ENCODE measurements at places on chromosomes 1 and 21. TPM values are rescaled to one million over a fixed set of nuclear protein-coding genes. Genes with fewer than 3 reads are reported as not detected.

- H3K4me1 ChIP-seq = peaks cover 37% of the 10 kb centered on the region
- peak within 1 kb of the TSS; percentile 98 for H3K27ac ChIP-seq
- peaks cover 47% of the 10 kb centered on the region for H3K36me3 ChIP-seq
- H3K4me3 ChIP-seq = peak within 1 kb of the TSS; percentile 97
- peak; percentile 79 for DNase-seq
- H3K27me3 ChIP-seq = no peaks in the 10 kb centered on the region
Measured at GRCh38 chr1:110872745-110873720, at the start of gene CD53. CD53 (plus strand) TSS chr1:110873148; CDS start chr1:110891409, 18,261 bp downstream.

Gene FCMR
- total RNA-seq = 51.5 TPM

Gene RHD
- total RNA-seq = 0.10 TPM

GRCh38 chr1:156100205-156100995 is 14.1 kb upstream of the LMNA start:
- peaks cover 52% of the 10 kb centered on the region for H3K4me1 ChIP-seq
- no peak overlapping the region for H3K4me3 ChIP-seq
- H3K36me3 ChIP-seq = no peaks in the 10 kb centered on the region
- peaks cover 33% of the 10 kb centered on the region for H3K27me3 ChIP-seq
- DNase-seq = no peak

Gene RGS8
- not detected for total RNA-seq

Gene CYP4A22
- not detected for total RNA-seq

Gene TAS1R3
- total RNA-seq = 1.2 TPM

GRCh38 chr1:168729405-168729802 is 398 bp upstream of the DPT start:
- H3K27me3 ChIP-seq = peaks cover 2% of the 10 kb centered on the region
- no peak for DNase-seq
- H3K27ac ChIP-seq = no peak overlapping the region
- H3K4me1 ChIP-seq = peaks cover 3% of the 10 kb centered on the region

Gene INAVA
- total RNA-seq = 0.57 TPM

- DNase-seq = no peak
- H3K27ac ChIP-seq = no peak overlapping the region
- no peak overlapping the region for H3K4me3 ChIP-seq
- H3K36me3 ChIP-seq = peaks cover 34% of the 10 kb centered on the region
Measured at GRCh38 chr21:36261459-36261858, 58.5 kb upstream of the MORC3 start.

DNA sequence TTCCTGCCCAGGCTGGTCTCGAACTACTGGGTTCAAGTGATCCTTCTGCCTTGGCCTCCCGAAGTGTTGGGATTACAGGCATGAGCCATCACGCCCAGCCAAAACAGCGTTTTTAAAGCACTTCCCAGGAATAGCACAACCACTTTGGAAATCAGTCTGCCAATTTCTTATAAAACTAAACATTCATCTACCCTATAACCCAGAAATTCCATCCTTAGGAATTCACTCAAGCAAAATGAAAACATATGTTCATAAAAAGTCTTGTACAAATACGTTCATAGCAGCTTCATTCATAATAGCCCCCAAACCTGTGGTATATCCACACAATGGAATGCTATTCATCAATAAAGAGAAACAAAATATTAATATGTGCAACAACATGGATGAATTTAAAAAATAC is 36.1 kb downstream of the PHC2 start:
- peaks cover 27% of the 10 kb centered on the region for H3K27me3 ChIP-seq
- H3K4me1 ChIP-seq = peaks cover 13% of the 10 kb centered on the region
- no peaks in the 10 kb centered on the region for H3K36me3 ChIP-seq
- no peak overlapping the region for H3K4me3 ChIP-seq
- no peak for DNase-seq

GRCh38 chr1:227848430-227848932 is 33.0 kb downstream of the PRSS38 start:
- H3K27ac ChIP-seq = no peak overlapping the region
- H3K4me1 ChIP-seq = no peaks in the 10 kb centered on the region
- H3K27me3 ChIP-seq = peaks cover 4% of the 10 kb centered on the region
- H3K36me3 ChIP-seq = no peaks in the 10 kb centered on the region

GRCh38 chr1:116654351-116654750 is 13.2 kb downstream of the IGSF3 start:
- H3K36me3 ChIP-seq = no peaks in the 10 kb centered on the region
- no peaks in the 10 kb centered on the region for H3K4me1 ChIP-seq
- H3K27ac ChIP-seq = no peak overlapping the region
- peaks cover 25% of the 10 kb centered on the region for H3K27me3 ChIP-seq
- no peak overlapping the region for H3K4me3 ChIP-seq

Gene IVL
- total RNA-seq = not detected

GRCh38 chr1:175129997-175130648 is 62.5 kb downstream of the KIAA0040 start:
- H3K27me3 ChIP-seq = peaks cover 15% of the 10 kb centered on the region
- DNase-seq = no peak
- no peak overlapping the region for H3K4me3 ChIP-seq
- no peaks in the 10 kb centered on the region for H3K36me3 ChIP-seq
- no peak overlapping the region for H3K27ac ChIP-seq

DNA sequence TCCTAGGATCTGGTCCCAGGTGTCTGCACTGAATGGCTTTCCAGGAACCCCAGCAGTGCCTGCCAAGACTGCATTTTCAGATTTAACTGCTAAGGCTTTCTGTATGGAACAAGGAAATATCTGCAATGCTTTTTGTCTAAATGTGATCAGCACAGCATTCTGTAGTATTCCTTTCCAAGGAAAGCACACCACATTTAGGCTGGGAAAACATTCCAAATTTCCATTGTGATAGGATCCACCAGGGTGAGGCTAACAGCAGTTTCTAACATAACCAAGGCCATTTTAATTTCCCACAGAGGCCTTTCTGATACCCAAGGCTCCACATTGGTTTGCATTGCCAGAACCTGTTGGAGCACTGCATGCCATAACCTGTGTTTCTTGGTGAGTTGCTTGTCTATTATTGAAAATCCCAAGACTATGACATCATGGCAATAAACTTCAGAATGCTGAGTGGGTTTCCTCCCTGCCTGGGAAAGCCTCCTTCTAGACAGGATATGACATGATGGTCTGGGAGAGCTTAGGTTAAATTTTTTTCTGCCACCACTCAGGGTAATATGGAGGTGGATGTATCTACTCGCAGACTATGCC is 23.3 kb upstream of the PTGFRN start:
- no peaks in the 10 kb centered on the region for H3K27me3 ChIP-seq
- H3K4me1 ChIP-seq = peaks cover 9% of the 10 kb centered on the region
- H3K4me3 ChIP-seq = no peak overlapping the region

Gene MAD2L2
- total RNA-seq = 129 TPM

- no peaks in the 10 kb centered on the region for H3K36me3 ChIP-seq
- H3K4me1 ChIP-seq = peaks cover 15% of the 10 kb centered on the region
Measured at GRCh38 chr1:12549460-12550349, 68.3 kb downstream of the DHRS3 start.

- H3K27ac ChIP-seq = no peak overlapping the region
- H3K36me3 ChIP-seq = no peaks in the 10 kb centered on the region
- DNase-seq = no peak
- no peak overlapping the region for H3K4me3 ChIP-seq
- H3K4me1 ChIP-seq = peaks cover 2% of the 10 kb centered on the region
Measured at GRCh38 chr1:203165101-203165799, 10.4 kb downstream of the MYBPH start.

Gene LGALS8
- 75.5 TPM for total RNA-seq

DNA sequence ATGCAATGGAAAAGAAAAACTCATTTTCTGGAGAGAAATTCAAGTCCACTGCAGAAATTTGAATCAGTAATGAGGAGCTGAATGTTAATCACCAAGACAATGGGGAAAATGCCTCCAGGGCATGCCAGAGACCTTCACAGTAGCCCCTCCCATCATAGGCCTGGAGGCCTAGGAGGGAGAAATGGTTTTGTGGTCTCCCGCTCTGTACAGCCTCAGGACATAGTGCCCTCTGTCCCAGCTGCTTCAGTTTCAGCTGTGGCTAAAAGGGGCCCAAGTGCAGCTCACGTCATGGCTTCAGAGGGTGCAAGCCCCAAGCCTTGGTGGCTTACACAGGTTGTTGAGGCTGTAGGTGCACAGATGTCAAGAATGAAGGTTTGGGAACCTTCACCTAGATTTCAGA is 223.0 kb downstream of the GRIK1 start:
- H3K27ac ChIP-seq = no peak overlapping the region
- H3K4me1 ChIP-seq = no peaks in the 10 kb centered on the region
- DNase-seq = no peak
- no peaks in the 10 kb centered on the region for H3K27me3 ChIP-seq

DNA sequence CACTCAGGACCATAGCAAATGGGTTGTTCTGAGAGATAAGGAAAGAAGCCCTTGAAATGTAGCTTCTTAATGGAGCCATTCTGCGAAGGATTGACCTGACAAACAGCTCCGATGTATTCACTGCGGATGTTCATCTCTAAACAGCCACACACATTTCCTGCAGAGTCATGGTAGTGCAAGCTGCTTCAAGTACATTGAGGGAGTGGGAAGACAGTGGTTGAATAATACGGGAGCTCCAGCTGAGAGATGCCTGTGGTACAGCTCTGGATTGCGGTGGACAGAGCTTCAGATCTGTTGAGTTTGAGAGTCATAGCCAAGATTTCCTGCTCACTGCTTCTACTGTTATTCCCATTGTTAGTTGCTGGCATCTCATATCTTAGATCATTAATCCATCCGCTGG is 86.6 kb downstream of the ZBTB18 start:
- peak overlapping the region; percentile 44 for H3K4me3 ChIP-seq
- no peaks in the 10 kb centered on the region for H3K36me3 ChIP-seq
- H3K27ac ChIP-seq = no peak overlapping the region
- peak; percentile 23 for DNase-seq
- peaks cover 4% of the 10 kb centered on the region for H3K27me3 ChIP-seq
- H3K4me1 ChIP-seq = peaks cover 10% of the 10 kb centered on the region

DNA sequence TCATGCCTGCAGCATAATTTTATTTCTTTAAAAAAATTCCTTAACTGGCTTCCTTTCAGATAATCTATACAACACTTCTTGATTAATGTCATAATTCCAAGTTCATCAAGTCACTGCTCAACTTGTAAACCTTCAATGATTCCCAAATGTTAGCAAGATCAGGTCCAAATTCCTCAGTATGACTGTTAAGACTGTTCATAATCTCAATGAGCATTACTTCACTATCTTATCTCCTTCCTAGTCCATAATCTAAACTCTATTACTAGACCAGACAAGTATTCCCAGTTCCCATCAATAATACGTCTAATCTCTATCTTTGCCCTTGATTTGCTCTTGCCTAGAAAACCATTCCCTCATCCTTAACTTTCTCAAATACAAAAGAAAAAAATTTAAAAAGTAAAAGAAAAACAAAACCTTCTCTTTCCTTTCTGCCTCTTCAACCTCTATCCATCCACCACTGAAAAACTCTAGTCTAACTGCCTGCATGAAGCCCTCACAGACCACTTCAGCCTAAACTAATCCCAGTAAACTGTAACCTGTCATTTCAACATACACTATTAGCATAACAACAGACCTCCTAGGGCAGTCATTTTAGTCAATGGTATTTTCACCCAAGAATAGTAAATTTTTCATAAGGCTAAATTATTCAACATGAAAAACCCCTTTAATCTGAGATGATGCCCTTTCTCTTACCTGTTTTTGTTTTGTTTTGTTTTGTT is 15.5 kb downstream of the LUZP1 start:
- no peaks in the 10 kb centered on the region for H3K36me3 ChIP-seq
- H3K4me1 ChIP-seq = peaks cover 10% of the 10 kb centered on the region
- H3K4me3 ChIP-seq = no peak overlapping the region
- no peak for DNase-seq
- H3K27me3 ChIP-seq = no peaks in the 10 kb centered on the region

GRCh38 chr1:181508486-181509165 is 25.3 kb downstream of the CACNA1E start:
- H3K4me3 ChIP-seq = no peak overlapping the region
- no peak overlapping the region for H3K27ac ChIP-seq
- H3K27me3 ChIP-seq = peaks cover 3% of the 10 kb centered on the region
- no peak for DNase-seq

Gene CAMK1G
- not detected for total RNA-seq

DNA sequence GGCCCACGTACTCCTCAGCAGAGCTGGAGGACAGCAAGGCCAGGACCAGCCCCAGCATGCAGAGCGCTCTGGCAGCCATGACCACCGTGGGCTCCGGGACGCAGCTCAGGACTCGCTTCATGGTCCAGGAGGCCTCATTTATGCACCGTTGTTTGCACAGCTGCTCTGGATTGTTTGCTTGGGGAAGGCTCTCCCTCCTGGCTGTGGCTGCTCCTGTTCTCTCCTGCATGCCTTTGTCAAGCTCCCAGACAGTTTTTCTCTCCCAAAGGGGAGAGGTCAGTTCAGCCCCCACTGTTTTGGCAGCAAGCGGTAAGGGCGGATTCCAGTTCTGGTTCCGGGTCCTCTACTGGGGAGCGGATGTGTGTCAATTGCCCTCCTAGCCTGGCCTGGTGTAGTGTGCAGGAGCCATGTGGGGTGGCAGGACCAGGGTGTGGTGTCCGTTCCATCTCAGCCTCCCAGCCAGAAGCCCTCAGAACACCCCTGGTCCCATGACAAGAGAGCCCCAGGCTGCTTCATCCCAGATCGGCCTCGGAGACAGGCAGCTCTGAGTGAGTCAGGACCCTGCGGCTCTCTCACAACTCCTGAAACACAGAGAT is at the start of gene TFF3:
Gene TFF3 (minus strand): TSS at position 114 of the 596 bp plus-strand sequence. CDS start 35 bp downstream, at position 79.
- no peak for DNase-seq
- no peaks in the 10 kb centered on the region for H3K36me3 ChIP-seq
- H3K4me3 ChIP-seq = no peak within 1 kb of the TSS
- H3K27me3 ChIP-seq = no peaks in the 10 kb centered on the region

DNA sequence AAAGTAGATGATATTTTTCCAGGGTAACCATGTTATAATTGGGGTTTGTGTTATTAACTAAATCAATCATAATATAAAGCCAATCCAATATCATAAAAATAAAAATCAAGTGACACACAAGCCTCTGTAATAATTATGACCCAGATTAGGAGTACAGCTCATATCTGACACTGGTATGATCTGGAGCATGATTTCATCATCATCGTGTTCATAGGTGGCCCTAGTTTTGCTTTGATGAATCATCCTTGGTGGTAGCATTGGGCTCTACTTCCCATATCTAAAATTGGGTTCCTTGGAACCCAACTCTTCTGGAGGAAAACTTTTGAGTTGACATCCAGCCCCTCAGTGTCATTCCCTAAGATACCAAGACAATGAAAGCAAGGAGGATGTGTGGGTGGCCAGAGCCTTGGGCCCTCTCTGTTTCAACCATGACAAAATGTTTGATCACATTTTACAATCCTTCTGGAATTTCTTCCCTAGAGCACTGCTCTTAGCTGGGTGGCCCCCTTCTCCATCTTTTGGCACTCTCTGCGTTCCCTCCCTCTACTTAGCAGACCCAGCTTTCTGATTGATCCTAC is 37.0 kb upstream of the ENAH start:
- no peaks in the 10 kb centered on the region for H3K36me3 ChIP-seq
- no peak for DNase-seq
- peaks cover 2% of the 10 kb centered on the region for H3K27me3 ChIP-seq
- no peaks in the 10 kb centered on the region for H3K4me1 ChIP-seq

Gene S100A2
- total RNA-seq = 0.63 TPM

Measured in activated CD8-positive, alpha-beta T cell treated with anti-CD3 and anti-CD28 coated beads, Interleukin-2, amount 10 ng/mL, durations not matched to agents 7 days and 5 days (primary cell).